Breast epithelium (tissue), 4 donors: ENCODE measurements at places on chromosomes 7 and 10.
A peak's percentile ranks its signal among the peaks of the same experiment; 100 is the strongest.

GRCh38 chr10:71093531-71093930 lies 118.8 kb upstream of the UNC5B start:
- no peak for DNase-seq
- H3K27ac ChIP-seq = no peak overlapping the region
- no peaks in the 10 kb centered on the region for H3K27me3 ChIP-seq
- no peak overlapping the region for H3K4me3 ChIP-seq
- no peaks in the 10 kb centered on the region for H3K36me3 ChIP-seq
- H3K4me1 ChIP-seq = no peaks in the 10 kb centered on the region

DNA sequence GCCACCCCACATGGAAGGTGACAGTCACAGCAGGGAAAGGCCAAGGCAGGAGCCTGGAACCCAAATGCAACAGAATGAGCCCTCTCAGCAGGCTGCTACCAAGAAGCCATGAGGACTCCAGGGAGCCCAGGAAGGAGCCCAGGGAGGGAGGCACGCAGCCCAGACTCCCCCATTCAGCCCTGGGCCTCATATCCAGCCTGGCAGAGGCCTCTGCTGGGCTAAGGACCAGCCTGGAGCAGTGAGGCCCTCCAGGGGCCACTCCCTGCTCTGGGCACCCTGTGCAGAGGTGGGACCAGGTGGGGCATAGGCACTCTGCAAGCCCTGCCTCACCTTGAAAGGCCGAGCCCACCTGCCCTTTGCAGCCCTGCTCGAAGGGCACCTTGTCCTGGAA lies 25.8 kb upstream of the ZNF488 start:
- no peaks in the 10 kb centered on the region for H3K27me3 ChIP-seq
- H3K36me3 ChIP-seq = no peaks in the 10 kb centered on the region
- H3K4me1 ChIP-seq = no peaks in the 10 kb centered on the region
- no peak for DNase-seq
- H3K4me3 ChIP-seq = no peak overlapping the region
- H3K27ac ChIP-seq = no peak overlapping the region

DNA sequence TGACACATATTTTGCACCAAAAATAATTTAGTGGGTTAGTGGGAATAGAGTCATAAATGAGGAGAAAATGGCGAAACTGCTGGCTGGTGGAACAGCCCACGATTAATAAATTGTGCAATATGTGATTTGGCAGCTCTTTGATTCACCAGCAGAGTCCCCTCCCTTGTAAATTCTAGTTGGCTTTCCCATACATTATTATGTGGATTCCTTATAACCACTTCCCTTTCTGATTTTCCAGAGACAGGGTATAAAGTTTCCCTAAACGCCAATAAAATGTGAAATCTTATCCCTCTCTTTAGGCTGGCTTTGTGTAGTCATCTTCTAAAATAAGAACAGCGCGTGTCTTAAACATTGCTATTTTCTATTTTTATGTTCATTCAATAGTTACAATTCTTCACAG lies 149.4 kb upstream of the FERD3L start:
- no peak overlapping the region for H3K27ac ChIP-seq
- H3K36me3 ChIP-seq = no peaks in the 10 kb centered on the region
- H3K4me1 ChIP-seq = no peaks in the 10 kb centered on the region
- DNase-seq = no peak

DNA sequence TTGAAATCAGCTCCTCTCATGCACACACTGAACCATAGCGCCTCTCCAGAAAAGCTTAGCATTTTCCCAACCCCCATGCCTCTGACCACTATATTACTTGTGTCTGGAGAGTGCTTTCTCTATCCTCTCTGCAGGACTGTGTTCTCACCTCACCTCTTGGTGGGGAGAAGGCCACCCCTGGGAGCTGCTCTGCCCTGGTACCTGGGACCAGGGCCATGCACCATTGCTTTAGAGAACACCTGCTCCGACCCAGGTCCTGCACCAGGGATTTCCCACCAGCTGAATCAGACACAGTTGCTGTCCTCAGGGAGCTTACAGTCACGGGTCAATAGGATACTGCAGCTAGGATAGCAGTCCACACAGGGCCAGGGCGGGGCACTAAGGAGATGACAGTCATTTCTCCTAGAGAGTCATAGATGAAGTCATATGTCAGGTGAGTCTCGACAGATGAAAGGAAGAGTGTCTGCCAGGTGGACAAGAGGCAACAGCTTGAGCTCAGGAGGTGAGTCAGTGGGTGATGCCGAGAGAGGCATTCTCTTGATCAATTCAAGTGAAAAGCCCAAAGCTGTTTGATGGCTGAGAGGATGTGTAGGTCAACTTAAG lies 619 bp upstream of the LMTK2 start:
- no peak overlapping the region for H3K27ac ChIP-seq
- no peaks in the 10 kb centered on the region for H3K4me1 ChIP-seq
- no peak for DNase-seq
- peak overlapping the region; percentile 99 for H3K4me3 ChIP-seq

DNA sequence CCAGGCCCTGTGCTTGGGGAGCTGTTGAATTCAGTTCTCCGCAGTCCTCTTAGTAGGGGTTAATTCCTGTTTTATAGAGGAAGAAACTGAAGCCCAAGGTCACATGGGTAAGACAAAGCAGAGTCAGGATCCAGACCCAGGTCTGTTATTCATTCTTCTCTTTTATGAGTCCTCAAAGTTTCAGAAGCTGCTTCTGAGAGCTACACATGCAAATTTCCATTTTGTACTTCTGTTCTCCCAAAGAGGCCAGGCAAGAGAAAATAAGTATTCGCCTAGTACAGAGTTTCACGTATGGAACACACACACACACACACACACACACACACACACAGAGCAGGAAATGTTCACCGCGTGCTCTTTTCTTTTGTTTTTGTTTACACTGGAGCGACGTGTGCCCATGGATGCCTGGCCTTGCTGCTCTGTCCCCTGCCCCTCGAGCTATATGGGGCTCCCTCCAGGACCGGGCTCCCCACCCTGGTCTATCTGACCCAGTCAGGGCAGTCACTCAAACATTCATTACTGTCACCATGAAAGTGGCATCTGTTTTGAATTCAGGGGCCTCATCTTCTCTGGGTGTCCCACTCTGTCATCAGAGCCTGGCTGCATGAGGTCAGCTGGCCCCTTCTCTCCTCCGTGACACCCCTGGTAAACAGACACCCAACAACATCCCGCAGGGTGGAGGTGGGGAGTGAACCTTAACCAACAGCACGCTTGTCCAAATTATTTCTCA lies 84.4 kb downstream of the TNS3 start:
- no peaks in the 10 kb centered on the region for H3K4me1 ChIP-seq
- no peaks in the 10 kb centered on the region for H3K36me3 ChIP-seq
- no peak overlapping the region for H3K4me3 ChIP-seq
- no peaks in the 10 kb centered on the region for H3K27me3 ChIP-seq
- DNase-seq = no peak

DNA sequence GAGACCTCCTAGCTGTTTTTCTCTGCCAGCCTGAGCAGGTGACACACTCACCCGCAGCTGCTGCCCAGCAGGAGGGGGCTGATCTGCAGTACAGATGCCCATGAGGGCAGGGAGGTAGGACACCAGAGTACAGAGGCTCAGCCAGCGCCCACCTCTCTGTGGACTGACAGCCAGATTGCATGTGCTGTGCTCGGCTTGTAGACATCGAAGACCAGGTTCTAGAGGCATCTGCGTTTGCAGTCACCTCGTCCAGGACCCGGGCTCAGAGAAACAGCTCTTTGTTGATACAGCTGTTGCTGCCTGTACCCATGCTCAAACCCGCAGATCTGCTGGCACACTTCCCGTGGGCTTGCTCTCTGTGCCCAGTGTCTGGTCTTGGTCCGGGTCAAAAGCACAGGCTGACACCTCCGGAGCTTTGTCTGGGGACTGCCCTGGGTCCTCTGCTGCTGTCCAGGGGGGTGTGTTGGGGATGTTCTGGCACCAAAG lies 224.7 kb downstream of the GLRX3 start:
- H3K4me1 ChIP-seq = no peaks in the 10 kb centered on the region
- no peak overlapping the region for H3K27ac ChIP-seq
- no peak for DNase-seq
- H3K27me3 ChIP-seq = peaks cover 9% of the 10 kb centered on the region

DNA sequence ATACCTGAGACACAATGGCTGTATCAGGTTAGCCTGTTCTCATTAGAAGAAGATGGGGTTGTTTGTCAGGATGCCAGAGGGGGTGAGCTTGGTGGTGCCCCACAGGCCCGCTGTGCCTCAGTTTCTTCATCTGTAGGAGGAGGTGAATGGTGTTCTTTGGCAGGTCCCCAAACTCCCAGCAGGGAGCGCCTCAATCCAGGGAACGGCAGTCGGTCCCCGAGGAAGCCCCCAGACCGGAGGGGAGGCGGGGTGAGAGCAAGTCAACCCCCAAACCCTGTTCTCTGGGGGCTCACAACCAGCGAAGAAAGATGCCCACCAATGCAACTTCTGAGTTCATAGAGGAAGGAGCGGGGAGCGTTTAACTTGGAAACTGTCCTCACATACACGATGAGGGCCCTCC lies 16.0 kb downstream of the C10orf105 start:
- H3K4me1 ChIP-seq = no peaks in the 10 kb centered on the region
- no peaks in the 10 kb centered on the region for H3K27me3 ChIP-seq
- no peak overlapping the region for H3K4me3 ChIP-seq
- H3K27ac ChIP-seq = no peak overlapping the region

DNA sequence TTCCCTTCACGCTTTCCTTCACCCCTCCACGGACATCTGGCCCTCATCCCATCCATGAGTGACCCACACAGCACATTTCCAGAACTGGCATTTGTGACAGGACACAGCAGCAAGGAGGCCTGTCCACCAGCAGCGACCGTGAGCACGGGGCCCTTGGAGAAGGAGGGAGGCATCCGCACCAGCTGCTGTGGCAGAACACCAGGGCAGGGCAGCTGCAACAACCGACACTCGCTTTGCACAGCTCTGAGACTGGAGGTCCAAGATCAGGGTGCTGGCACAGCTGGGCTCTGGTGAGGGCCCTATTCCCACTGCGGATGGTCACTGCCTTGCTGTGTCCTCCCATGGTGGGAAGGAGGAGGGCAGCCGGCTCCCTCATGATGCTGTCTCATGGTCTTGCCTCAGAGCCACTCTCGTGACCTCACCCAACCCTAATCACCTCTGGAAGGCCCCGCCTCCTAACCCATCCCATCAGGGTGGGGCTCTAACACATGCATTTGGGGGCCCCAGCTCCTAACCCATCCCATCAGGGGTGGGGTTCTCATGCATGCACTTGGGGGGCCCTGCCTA lies 36.7 kb downstream of the PTPRN2 start:
- H3K27ac ChIP-seq = no peak overlapping the region
- DNase-seq = no peak
- no peaks in the 10 kb centered on the region for H3K36me3 ChIP-seq
- H3K4me3 ChIP-seq = no peak overlapping the region

- DNase-seq = no peak
- H3K27ac ChIP-seq = no peak overlapping the region
- H3K4me1 ChIP-seq = no peaks in the 10 kb centered on the region
- no peaks in the 10 kb centered on the region for H3K36me3 ChIP-seq
These were observed 242.5 kb upstream of the TMEM229A start for GRCh38 chr7:124275411-124275810.

DNA sequence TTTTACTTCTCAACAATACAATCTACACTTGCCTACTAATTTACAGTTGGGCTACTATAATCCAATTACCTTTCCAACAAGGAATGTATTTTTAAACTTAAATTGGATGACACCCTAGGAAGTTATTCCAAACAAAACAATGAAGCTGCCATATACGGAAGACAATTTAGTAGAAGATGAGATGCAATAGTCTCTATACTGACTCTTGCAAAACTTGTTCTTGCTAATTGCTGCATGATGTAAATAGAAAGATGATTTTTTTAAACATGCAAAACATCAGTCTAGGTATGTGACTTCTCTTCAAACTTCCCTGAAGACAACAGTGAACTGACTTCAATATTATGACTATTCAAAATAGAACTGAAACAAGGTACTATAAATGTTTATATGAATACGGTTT lies 17.6 kb downstream of the NT5C3A start:
- H3K36me3 ChIP-seq = no peaks in the 10 kb centered on the region
- H3K4me1 ChIP-seq = no peaks in the 10 kb centered on the region
- no peak overlapping the region for H3K4me3 ChIP-seq
- H3K27ac ChIP-seq = peak overlapping the region; percentile 80
- DNase-seq = no peak

DNA sequence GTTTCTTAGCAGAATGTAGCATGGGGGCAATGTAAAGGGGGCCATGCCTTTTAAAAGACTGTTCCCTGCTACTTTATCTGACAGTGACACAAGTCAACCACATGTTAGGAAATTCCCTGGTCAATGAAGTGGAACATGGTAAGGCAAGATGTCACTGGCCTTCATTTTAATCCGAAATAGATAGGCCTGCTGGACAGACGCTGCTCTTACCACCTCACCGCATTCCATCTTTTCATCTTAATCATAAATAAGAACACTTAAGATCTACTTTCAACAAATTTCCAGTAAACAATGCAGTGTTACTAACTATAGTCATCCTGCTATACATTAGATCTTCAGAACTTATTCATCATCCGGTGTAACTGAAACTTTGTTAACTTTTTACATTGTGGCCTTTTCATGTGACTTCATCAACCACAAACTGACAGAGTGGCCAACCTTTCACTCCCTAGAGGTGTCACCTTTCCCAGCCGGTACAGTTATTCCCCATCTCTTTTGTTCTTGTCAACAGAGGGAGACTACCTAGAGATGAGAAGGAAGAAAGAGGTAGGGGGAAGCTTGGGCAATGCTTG lies 15.6 kb downstream of the ASB4 start:
- no peak overlapping the region for H3K27ac ChIP-seq
- H3K4me1 ChIP-seq = no peaks in the 10 kb centered on the region
- H3K27me3 ChIP-seq = no peaks in the 10 kb centered on the region
- no peak overlapping the region for H3K4me3 ChIP-seq

- H3K27ac ChIP-seq = no peak overlapping the region
- DNase-seq = no peak
- H3K36me3 ChIP-seq = no peaks in the 10 kb centered on the region
These were observed 350.3 kb upstream of the TEX47 start for GRCh38 chr7:89145801-89146200.

DNA sequence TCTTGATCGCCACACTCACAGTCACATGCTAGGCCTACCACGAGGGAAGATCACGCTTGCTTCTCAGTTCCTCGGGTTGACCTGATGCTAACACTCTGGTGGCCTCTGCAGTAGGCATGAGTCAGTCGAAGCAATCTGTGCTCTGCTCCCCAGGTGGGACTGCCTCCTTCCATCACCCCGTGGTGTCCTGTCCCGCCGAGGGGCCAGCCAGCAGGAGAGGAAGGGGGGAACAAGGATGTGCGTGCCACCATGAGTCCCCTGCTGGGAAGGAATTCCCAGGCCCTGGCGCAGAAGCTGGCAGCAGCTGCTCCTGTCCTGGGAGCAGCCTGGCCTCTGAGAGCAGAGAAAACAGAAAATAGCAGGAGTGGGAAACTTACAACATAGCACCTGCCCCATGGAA lies 695.0 kb upstream of the NRP1 start:
- H3K27me3 ChIP-seq = no peaks in the 10 kb centered on the region
- H3K36me3 ChIP-seq = no peaks in the 10 kb centered on the region
- H3K4me1 ChIP-seq = no peaks in the 10 kb centered on the region
- H3K4me3 ChIP-seq = no peak overlapping the region

DNA sequence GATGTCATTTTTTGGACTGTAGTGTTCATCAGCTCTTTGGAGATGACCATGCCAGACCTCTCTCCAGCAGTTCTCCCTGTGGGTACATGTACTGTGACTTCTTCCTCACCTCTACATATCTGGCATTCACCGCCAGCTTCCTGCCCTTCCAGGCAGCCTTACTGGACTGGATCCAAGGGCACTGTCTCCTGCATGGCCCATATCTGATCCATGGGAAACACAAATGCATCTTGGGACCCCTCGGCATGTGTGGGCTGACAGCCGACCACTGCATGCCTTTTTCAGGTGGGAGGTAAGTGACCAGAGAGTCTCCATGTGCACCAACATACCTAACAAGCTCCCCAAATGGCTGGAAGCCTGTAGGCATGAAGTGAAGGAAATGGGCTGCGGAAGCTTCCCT lies 3.9 kb upstream of the BLVRA start:
- no peak overlapping the region for H3K27ac ChIP-seq
- no peaks in the 10 kb centered on the region for H3K4me1 ChIP-seq
- no peaks in the 10 kb centered on the region for H3K27me3 ChIP-seq
- no peaks in the 10 kb centered on the region for H3K36me3 ChIP-seq
